Kidney tubule cell (primary cell): ENCODE measurements at places on chromosomes 1 and 21.

DNA sequence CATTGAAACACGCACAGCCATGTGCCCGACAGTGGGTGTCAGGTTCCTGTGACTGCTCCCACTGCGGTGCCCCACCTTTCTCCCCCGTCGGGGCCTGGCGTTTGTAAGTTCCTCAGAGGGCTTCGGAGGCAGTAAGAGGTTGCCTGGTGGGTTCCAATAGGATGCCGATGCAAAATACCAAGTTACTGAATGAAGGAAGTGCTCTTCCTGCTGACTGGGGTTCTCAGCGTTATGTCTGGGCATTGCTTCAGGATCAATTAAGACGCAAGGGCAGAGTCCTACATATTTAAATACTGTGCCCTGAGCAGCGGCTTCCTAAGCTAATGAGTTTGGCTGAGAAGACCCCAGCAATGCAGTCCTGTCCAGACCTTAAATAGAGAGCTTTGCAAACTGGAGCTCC lies 28.9 kb upstream of the DNAJC11 start:
- no peak for DNase-seq

GRCh38 chr1:11598461-11598860 lies 55.8 kb downstream of the FBXO2 start:
- DNase-seq = peak; percentile 11

GRCh38 chr1:100413035-100413434 lies 60.7 kb downstream of the CDC14A start:
- no peak for DNase-seq

GRCh38 chr1:13930151-13930550 lies 230.2 kb downstream of the PRDM2 start:
- DNase-seq = peak; percentile 13

- DNase-seq = peak; percentile 63
Observed at GRCh38 chr21:16587141-16587581, 857.4 kb downstream of the USP25 start.

DNA sequence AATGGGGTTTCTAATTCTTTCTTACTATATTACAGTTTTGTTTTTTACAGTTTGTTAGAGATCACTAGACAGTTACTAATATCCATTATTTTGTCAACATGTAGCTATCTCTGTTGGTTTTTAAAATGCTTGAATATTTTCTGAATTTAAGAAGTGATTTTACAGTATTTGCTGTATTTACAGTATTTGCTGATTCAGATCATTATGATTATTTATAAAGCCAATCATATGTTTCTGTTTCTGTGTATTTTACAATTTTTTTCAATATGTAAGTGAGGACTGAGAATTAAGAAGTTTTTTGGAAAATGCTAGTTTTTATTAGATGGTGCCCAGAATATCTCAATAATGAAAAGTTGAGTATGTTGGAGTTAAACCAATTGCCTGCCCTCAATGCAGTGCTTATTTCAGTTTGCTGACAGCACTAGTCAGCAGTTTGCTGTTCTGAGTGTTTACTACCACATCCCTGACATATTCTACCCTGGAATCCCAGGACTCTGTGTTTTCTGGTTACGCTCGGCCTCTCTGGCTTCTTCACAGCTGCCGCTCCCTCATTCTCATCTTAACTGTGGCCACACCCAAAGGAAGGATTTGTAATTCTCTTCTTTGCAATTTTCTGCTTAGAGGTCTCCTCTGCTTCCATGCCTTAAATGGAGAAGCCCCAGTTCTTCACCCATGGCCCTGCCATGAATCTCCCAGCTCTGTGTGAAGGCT lies 68.0 kb upstream of the BACH1 start:
- peak; percentile 49 for DNase-seq

DNA sequence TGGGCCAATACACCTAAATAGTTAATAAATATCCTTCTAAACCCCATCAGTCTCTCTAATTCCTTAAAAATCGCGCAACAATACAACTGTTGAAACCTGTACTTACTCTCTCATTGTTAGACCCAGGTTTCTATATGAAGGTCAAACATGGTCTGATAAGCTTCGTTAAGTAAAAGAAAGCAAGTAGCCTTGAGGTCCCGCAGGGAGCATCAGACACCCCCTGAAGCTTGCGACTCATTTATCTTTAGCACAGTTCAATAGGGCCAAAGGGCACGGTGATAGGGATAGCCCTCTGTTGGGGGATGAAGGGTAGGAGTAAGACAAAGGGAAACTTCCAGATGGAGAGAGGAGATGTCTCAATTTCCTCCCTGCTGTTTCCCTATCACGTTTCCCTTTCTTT lies 27.3 kb upstream of the THEM4 start:
- DNase-seq = no peak

DNA sequence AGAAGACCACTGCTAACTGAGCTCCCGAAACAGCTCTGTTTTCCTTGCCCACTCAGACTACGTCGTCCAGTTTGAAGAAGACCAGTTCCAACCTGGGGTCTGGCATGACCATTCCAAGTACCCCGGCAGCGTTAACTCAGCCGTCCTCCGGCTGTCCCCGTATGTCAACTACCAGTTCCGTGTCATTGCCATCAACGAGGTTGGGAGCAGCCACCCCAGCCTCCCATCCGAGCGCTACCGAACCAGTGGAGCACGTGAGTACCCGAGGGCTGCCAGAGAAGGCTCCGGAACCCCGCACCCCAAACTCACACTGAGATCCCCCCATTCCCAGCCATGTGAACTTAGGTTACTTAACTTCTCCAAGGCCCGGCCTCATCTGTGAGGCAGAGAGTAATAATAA lies 63.7 kb upstream of the CNTN2 start:
- no peak for DNase-seq

DNA sequence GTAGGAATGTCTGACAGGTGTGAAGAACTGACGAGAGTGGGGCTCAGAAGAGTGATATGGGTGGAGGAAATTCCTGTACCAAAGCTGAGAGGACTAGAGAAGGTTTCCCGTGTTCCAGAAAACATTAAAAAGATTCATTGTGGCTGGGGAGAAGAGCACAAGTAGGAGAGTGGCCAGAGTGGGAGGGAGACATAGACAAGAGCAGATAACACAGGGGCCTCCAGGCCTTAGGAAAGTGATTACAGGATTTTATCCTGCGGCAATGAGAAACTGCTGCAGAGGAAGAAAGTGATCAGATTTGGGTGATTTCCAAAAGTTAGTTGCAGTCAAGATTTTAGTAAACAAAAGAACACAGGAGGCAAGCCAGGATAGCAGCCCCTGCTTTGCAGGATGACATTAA lies 7.9 kb downstream of the C8B start:
- DNase-seq = no peak

DNA sequence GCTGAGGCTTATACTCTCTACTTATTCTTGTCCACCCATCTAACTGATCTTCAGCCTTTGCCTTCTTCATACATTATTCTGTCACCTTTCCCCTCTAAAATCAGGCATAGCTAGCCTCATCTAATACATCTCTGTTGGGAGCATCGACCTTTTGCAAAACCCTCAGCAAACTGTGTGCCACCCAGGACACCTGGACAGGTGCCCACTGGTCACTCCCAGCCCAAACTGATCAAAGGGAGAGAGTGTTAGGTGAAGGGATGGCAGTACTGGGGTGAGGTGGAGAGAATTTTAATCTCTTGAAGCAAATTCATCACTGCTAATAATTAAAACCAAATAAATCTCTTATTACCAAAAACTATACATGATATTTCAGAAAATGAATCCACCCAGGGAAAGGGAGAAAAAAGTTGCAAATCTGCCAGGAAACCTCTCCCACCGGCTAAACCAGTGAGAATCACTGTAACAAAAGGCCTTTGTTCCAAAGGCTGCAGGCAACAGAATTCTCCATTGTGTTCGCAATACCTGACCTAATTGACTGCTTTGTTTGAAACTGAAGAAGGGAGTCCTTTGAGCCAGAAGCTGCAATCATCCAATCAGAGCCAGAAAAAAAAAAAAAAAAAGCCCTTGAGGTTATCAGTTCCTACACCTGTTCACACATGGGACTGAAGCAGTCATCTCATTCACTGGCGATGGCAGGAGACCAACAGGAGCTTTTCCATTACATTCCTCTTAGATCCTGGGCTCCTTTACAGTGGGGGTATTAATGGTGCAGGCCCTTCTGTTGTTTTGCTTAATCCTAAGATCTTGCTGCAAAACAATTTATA lies 172.6 kb downstream of the APP start:
- no peak for DNase-seq

DNA sequence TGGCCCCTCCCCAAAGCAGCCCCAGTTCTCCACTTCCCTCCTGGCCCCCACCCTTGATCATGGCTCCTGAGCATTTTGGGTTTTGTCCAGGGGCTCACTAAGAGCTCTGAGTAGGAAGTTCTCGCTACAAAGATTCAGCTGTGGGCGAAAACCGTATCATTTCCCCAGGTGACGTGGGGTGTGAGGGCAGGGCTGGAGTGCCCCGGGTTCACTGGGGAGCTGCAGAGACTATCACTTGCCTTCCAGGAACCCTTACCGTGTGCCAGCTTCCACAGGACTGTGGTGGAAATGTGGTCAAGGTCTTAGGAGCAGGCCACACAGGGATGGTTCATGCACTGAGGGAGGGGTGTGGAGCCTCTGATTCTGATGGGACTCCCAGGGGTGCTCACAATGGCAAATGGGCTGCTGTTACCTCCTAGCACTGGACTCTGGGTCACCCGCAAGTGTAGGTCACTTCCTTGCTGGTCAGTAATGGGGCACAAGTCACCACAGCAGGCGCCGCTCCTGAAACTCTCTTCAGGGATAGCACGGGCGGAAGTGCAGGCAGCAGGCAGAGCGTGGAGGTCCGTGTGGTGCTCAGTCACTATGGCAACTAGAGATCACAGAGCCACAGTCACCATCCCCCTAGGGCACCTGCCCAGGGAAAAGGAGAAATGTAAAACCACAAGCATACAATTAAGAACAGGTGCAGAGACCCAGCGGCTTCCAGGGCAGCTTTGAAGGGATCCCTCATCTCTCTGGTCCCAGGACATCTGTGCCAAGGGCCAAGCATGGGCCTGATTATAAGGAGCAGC lies 35.4 kb downstream of the RSPH1 start:
- peak; percentile 83 for DNase-seq

GRCh38 chr1:240739139-240739538 lies 127.2 kb upstream of the GREM2 start:
- no peak for DNase-seq

- DNase-seq = peak; percentile 65
Observed at GRCh38 chr1:30719406-30720270, 3.7 kb downstream of the MATN1 start.

DNA sequence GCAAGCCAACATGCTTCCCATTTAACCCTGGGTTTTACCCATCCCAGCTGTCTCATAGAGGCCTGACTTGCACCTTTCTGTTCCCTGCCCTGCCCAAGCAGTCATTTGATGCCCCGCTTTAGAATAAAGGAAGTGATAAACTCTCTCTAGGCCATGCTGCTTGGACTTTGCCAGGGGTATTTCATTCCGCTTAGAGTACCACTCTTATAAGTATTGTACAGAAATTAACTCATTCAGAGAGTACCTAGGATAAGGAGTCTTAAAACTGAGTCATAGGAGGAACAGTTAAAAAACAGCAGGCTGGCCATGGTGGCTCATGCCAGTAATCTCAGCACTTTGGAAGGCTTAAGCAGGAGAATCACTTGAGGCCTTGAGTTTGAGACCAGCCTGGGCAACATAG lies 21.0 kb upstream of the LYST start:
- no peak for DNase-seq

DNA sequence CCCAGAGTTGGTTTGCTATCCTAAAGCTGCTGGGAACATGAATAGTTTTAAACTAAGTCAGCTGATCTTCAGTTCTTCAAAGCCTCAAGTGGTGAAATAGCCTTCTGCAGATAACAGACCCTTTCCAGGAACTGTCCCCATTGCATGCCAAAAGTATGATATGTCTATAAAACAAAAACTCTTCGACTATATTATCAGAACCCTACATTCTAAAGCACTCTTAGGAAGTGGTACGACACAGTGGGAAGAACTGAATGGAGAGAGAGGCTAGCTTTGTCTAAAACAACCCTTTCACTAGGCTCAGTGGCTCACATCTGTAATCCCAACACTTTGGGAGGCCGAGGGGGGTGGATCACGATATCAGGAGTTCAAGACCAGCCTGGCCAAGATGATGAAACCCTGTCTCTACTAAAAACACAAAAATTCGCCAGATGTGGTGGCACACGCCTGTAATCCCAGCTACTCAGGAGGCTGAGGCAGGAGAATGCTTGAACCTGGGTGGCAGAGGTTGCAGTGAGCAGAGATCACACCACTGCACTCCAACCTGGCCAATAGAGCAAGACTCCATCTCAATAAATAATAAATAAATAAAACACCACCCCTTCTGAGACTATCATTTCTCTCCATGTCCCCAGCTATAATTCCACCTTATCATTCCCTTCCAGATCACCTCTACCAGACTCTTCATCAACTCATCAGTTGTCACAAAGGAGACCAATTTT lies 2.2 kb upstream of the FRRS1 start:
- no peak for DNase-seq

GRCh38 chr1:229156872-229157271 lies 114.0 kb upstream of the RAB4A start:
- peak; percentile 14 for DNase-seq

- no peak for DNase-seq
Observed at GRCh38 chr1:234706199-234706598, 96.2 kb upstream of the IRF2BP2 start.

DNA sequence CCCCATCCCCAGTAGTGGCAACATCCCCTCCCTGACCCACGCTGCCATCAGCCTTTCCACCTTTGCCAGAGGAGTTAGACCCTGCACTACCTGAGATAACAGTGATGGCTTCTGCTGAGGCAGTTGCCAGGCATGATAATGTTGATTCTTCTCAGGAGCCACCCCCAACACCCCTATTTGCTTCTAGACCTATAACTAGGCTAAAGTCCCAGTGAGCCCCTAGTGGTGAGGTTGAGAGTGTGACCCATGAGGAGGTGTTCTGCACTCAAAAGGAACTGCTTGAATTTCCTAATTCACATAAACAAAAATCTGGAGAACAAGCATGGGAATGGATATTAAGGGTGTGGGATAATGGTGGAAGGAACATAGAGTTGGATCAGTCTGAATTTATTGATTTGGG lies 159.6 kb upstream of the COL11A1 start:
- no peak for DNase-seq

GRCh38 chr1:12473596-12474362 lies 144.2 kb downstream of the DHRS3 start:
- no peak for DNase-seq

DNA sequence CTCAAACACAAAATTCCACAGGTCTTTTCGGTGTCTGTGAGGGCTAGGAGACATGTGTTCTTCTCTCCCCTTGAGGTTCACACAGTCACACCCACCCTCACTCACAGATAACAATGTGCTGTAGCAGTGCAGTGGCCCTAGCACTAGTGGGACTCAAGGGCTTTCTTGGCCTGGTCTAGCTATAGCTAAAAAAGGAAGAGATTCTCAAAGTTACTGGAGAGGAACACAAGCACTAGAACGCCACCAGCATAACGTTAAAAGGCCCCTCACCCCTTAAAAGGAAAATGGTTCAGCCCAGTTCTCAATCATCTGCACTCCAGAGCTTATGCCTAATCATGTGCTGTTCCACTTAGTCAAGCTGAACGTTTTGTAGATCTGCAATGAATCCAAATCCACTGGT lies 39.5 kb downstream of the RGS8 start:
- no peak for DNase-seq
